ENCODE measurements at places on chromosomes 6 and 20. TPM values are rescaled to one million over a fixed set of nuclear protein-coding genes. Genes with fewer than 3 reads are reported as not detected.

The LY6G6D gene
- total RNA-seq: not detected

The SPO11 gene
- not detected for total RNA-seq

The DCBLD1 gene
- 17.3 TPM for total RNA-seq

The RIPPLY2 gene
- total RNA-seq: not detected

The PACRG gene
- total RNA-seq: not detected

The PDE7B gene
- 1.7 TPM for total RNA-seq

The BPIFB4 gene
- not detected for total RNA-seq

The LAMP5 gene
- not detected for total RNA-seq

The PARD6B gene
- 1.6 TPM for total RNA-seq

The CDH4 gene
- total RNA-seq: 0.16 TPM

The TMEM244 gene
- total RNA-seq: not detected

The PANK2 gene
- 40.8 TPM for total RNA-seq

The TMEM14A gene
- 148 TPM for total RNA-seq

The NANP gene
- 7.3 TPM for total RNA-seq

The ACTL10 gene
- not detected for total RNA-seq

The COL10A1 gene
- total RNA-seq: not detected

The NKX2-2 gene
- total RNA-seq: 0.56 TPM

The HLA-DOB gene
- total RNA-seq: not detected

The THBS2 gene
- total RNA-seq: 0.19 TPM

The BCAS4 gene
- total RNA-seq: 11.1 TPM

The PLN gene
- total RNA-seq: 0.60 TPM

The PHACTR1 gene
- total RNA-seq: 3.3 TPM
